ENCODE measurements at places on chromosomes 1 and 21.

DNA sequence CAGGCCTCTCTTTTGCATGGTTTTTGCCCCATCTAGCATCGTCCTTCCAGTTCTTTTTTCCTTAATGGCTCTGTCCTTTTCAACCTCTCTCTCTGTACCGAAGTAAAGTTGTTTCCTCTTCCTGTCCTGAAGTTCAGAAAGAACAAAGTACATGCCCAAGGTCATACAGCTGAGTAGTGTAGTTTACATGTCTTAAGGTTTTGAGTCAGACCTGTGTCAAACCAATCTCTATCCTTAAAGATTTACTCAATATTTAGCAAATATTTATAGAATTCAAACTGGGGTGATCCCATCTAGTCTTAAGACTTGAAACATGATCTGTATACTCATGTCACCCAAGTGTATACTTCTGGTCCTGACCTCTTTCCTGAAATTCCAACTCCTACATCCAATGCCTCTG is 118.7 kb upstream of the SGIP1 start:
- no peak for DNase-seq

GRCh38 chr1:156666862-156667609 is 10.2 kb downstream of the NES start:
- no peak for DNase-seq

- peak; percentile 67 for DNase-seq
Observed at GRCh38 chr1:58402444-58402843, 144.1 kb downstream of the OMA1 start.

GRCh38 chr1:78591971-78592370 is 28.3 kb upstream of the IFI44L start:
- DNase-seq = peak; percentile 65

DNA sequence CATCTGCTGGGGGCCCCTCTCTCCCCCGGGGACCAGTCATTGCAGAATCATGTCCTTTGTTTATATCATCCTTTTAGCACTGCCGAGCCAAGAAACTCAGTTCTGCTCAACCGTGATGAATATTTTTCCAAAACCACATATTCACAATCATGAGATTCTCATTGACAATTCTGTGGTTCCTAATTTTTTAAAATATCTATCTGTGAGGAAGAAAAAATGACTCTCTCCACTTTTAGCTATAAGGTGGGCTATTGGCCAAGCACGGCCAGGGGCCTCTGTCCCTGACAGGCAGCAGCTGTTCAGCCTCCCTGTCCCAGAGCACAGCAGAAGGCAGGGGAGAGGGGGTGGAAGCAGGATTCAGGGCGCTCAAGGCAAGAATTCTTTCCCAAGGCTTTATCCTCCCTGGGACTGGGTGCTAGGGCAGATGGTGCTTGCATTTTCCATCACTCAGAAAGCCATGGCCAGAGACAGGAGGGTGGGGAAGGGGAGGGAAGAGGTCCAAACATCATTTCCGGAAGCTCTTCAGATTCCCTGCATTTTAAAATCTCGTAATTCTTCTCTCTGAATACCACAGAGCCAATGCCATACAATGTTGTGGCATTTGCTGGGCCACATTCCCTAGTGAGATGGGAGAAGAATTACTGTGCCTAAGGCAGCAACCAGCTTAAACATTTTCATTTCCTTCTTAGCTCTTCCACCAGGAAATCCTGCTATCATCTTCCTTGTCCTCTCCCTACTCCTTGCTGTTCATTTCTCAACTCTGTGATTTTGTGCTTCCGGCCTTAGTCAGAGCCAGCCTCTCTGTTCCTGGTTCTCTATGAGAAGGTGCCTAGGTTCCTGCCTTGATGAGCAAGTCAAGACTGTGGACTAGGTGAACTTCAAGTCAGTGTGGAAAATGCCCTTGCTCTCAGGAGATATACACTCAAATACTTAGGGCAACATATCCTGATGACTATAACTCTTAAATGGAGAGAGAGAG is 60.3 kb downstream of the KCNJ6 start:
- DNase-seq = peak; percentile 96

DNA sequence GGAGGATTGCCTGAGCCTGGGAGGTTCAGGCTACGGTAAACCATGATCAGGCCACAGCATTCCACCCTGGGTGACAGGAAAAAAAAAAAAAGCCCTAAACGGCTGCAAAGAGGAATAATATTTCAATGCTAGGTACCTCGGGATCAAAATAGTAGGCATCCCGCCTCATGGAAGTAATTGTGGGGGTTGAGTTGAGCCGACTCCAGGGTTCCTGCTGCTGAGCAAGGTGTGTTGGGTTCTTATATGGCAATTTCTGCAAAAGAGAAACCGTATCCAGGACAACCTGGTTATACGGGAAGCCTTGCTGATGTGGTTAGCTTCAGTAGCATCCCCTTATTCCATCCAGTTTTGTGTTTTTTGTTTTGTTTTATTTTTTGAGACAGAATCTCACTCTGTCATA is 6.1 kb upstream of the ELAPOR1 start:
- DNase-seq = no peak

DNA sequence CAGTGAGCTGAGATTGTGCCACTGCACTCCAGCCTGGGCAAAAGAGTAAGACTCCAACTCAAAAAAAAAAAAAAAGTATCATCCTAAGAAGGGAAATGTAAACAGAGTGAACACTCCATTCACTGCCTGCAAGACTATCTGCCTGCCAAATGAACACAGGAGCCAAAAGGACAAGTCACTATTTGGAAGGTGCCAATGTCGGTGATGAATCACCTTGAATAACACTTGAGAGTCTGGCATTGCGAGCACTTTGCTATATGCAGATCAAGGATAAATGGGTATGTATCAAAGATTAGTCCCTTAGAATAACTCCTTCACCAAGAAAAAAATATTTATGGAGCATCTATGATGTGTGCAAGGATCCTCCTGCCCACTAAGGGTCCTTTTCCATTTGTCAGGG is 6.6 kb downstream of the UBR4 start:
- peak; percentile 79 for DNase-seq

- DNase-seq = no peak
Observed at GRCh38 chr21:33703750-33704606, 61.7 kb downstream of the ITSN1 start.

DNA sequence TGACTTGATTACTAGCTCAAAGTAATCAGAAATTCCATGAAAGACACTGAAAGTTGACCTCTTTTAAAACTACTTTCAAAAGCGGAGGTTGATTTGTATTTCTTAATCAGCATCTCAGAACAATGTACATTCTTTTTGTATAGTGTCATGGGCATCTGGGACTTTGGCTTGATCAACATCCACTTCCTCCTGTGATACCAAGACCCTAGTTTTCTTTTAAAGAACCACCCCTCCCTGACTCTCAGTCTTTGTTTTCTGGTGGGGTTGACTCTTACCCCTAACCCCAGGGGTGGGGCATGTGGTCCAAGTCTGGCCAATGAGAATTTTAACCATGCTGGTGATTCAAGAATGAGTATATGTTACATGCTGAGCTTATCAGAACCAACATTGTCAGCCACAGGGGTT is 21.7 kb upstream of the IRF2BP2 start:
- DNase-seq = peak; percentile 79

GRCh38 chr1:177289532-177289931 is 118.8 kb downstream of the BRINP2 start:
- no peak for DNase-seq

DNA sequence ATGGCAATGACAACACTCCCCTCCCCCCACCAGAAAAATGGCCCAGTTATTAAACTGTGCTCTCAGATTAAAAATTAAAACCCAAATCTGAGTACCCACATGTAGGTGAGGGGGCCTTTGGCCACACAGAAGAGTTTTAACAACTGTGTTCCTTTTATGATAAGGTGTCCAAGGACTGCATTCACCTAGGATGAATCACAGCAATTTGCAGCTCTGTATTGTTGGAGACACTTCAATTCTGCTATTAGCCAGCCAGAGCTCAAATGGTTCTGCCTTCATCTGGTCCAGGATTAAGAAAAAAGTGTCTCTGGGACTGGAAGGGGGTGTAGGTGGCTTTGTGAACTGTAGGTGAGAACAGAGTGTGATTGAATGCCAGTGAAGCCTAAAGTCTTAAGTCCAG is 43.3 kb upstream of the DIRAS3 start:
- peak; percentile 41 for DNase-seq

- DNase-seq = no peak
Observed at GRCh38 chr1:19336543-19336942, 24.4 kb downstream of the SLC66A1 start.

DNA sequence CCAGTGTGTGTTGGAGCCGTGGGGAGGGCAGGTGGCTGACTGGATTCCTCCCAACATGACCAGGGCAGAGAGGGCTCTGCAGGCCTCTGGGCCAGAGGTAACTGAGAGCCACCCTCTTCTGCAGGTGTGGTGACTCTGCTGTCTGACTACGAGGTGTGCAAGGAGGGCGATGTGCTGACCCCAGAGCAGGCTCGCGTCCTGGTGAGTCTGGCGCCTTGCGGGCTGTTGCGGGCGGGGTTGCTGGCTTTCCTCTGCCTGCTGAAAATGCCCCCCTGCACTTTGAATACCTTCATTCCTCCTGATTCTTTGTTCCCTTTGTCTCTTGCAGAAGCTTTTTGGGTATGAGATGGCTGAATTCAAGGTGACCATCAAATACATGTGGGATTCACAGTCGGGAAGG is 6.7 kb downstream of the MRTO4 start:
- DNase-seq = no peak

DNA sequence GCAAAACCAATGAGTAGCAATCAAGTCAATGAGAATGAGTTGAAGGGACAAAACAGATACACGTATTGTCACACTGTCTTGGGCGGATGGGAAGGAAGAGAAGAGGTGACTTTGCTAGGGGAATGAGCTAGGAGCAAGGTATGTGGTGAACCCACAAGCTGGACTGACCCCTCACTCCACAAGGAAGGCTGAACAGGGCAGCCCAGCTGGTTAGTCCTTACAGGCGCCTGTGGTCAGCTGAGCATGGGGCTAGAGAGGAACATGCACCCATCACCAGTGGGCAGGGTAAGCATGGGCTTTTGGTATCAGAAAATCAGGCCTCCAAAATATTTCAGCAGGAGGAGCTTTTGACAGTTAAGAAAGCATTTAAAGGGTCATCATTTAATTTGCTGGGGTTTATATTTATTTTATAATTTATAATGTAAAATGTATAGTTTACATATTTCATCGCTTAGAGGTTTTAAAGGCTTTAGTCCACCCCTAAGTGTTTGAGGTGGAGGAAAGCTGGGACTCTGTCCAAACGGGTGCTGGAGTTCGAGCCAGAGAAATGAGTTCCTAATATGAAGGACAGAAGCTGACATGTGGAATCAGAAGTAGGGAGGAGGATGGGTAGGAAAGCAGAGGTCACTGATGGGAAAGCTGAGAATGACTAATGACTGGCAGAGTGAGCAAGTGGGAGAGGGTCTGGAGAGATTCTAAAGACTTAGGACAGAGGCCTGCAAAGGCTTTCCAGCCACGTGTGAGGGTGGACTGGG is 22.0 kb upstream of the ACBD6 start:
- no peak for DNase-seq

DNA sequence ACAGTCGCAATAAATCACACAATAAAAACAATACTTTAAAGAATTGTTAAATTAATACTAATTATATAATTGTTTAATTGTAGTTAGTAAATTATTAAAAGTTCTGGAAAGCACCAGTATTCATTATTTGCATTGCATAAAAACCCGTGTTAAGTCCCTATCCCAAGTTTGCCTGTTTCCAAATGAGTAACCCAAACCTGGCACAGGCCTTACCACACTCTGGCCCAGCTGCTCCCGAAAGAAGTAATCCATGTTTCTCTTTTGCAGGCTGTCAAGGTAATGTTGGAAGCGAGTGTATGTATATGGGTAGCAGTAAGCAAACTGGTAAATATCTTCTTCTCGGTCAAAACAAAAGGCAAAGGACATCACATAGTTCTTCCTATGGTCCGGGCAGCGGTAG is 268.7 kb upstream of the BEND5 start:
- DNase-seq = no peak

DNA sequence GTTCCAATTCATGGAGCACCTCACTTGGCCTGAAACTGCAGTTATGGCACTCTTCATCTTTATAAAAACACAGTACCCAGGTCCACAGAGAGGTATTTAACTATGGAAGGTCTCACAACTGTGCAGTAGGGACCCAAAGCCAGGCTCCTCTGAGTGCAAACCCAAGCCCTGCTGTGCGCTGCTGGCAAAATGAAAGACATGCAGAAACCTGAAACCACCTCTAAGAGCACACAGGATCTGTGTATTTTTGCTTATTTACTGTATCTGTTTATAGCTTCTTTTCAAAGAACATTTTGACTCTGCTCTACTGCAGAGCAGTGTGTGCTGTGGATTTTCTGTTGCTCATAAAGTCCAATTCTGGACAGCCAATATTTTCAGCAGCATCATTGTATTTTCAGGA is 166.6 kb downstream of the DSCAM start:
- no peak for DNase-seq

- no peak for DNase-seq
Observed at GRCh38 chr1:109767637-109768334, 4.1 kb upstream of the EPS8L3 start.

GRCh38 chr1:109294481-109294880 is 11.5 kb upstream of the PSRC1 start:
- DNase-seq = no peak

GRCh38 chr1:177142791-177143271 is 21.7 kb downstream of the ASTN1 start:
- no peak for DNase-seq

GRCh38 chr1:75967719-75968118 is 35.5 kb upstream of the ASB17 start:
- DNase-seq = no peak

DNA sequence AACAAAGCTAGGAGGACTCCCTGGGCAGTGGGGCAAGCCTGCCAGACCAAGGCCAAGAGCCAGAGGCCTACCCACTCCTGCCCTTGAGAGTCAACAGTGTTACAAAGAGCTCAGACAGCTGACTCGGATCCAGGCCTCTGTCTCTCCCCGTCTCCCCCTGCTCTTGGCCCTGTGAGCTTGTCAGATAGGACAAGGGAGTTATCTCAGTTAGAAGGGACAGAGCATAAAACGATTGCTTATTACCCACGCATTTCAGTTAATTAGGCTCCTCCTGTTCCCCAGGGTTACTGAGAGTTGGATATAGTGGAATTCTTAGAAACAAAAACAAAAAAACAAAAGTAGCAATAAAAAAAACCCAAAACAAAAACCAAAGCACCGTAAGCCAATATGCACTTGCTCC is 1.3 kb downstream of the SLC41A1 start:
- no peak for DNase-seq

DNA sequence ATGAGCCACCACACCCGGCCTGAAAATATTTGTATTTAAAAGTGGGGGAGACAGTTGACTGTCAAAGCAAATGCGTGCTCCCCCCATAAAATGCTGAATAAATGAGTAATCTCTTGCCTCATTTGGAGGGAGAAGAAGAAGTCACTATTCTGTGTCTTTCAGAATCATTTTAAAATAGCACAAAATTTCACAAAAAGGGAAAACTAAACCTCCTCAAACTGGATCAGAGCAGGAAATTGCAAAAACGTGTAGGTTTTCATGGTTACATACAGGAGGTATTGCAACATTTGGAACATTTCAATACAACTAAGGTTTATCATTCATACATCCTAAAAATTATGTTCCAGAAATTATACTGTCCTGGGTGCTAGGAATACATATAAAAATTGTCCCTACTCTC is 13.6 kb downstream of the MTF1 start:
- DNase-seq = peak; percentile 17

DNA sequence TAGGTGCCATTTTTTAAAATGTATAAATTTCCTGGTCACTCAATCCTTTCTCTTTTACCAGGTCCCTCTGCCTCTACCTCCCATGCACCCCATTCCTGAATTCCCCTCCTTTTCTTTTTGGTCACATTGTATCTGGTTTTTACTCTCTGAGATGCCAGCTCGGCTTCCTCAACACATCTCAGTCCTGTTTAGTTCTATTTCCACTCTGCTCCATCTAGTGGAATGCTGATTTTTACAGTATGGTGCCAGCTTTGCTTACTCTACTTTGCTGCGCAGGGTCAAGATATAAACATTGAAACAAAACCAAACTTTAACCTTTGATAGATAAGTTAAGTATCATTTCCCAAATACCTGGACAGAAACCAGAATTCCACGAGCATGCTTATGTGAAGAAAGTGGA is 96.0 kb downstream of the ESRRG start:
- no peak for DNase-seq
